Vagina (tissue), 2 donors: ENCODE measurements at places on chromosomes 12 and 14. TPM values are rescaled to one million over a fixed set of nuclear protein-coding genes. Genes with fewer than 3 reads are reported as not detected.
A peak's percentile ranks its signal among the peaks of the same experiment; 100 is the strongest.

DNA sequence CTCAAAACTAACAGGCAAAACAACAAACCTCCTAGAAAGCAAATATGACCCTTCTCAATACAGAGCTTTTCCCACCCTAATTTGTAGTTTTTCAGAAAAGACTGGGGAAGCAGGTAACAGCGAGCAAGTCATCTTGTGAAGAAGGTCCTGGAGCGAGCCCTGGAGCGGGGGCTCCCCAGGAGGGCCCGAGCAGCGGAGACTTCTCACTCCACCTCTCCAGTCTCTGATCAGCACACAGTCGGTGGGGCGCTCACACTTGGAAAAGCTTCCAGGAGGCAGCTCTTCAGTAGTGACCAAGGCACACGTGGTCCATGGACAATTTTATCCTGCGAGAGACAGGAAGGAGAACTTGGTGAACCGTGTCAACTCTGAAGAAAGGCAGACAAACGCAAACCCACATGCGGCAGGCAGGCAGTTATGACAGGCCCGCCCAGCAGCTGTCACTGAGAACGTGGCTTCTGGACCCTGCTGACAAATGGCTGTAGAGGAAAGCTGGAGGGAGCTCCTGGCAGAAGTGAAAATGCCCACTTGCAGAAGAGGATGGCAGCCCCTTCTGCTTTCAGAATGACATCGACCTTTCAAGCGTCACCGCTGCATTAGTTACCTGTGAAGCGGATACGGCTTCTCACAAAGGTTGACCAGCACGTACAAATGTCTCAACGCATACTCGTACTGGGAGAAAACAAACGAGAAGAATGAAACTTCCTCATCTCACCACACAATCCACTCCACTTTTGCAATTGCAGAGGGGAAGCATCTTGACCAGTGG, 44.2 kb downstream of the LGMN start:
- no peak for DNase-seq
- H3K36me3 ChIP-seq, result peaks cover 5% of the 10 kb centered on the region
- H3K4me1 ChIP-seq, result no peaks in the 10 kb centered on the region

GRCh38 chr12:95446506-95446900, 27.4 kb upstream of the METAP2 start:
- no peak for DNase-seq
- peak overlapping the region; percentile 33 for H3K27ac ChIP-seq
- H3K36me3 ChIP-seq, result no peaks in the 10 kb centered on the region
- H3K27me3 ChIP-seq, result no peaks in the 10 kb centered on the region
- peak overlapping the region; percentile 15 for H3K4me3 ChIP-seq

- no peaks in the 10 kb centered on the region for H3K27me3 ChIP-seq
- no peak for DNase-seq
- no peaks in the 10 kb centered on the region for H3K4me1 ChIP-seq
- no peak overlapping the region for H3K4me3 ChIP-seq
Measured at GRCh38 chr14:102417001-102417431, 54.3 kb downstream of the TECPR2 start.

GRCh38 chr12:122990561-122990960, 10.1 kb downstream of the ARL6IP4 start:
- H3K27ac ChIP-seq, result no peak overlapping the region
- peaks cover 3% of the 10 kb centered on the region for H3K4me1 ChIP-seq
- no peak for DNase-seq
- H3K27me3 ChIP-seq, result no peaks in the 10 kb centered on the region

DNA sequence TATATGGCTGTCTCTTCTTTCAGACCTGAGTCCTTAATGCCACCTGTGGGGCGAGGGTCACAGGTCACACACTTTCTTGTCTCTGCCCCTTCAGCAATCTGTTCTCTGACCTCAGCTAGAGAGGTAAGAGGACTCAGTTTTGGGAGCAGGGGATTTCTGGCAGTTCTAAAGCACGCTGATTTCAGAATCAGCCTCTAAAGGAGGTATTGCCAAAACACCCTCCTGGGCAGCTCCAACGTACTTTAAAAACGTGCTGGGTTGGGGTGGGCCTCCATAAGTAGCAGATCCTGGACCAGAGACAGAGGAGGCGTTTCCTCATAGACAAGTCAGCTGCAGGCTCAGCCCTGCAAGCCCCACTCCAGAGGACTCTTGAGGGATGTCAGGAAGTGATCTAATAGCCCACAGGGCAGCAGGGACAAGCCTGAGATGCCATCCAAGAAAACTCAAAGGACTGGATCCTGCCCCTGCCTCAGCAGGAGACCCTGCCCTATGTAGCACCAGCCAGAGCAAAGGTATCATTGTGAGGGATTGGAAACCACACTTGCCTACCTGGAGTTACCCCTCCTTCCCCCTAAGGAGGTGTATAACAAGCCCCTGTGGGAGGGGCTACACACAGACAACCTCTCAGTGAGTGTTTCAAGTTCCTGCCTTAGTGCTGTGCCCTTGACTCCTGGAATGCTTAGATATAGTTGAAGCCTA, 8.5 kb downstream of the CTDSP2 start:
- H3K36me3 ChIP-seq, result no peaks in the 10 kb centered on the region
- no peak for DNase-seq
- H3K4me1 ChIP-seq, result peaks cover 100% of the 10 kb centered on the region
- peak overlapping the region; percentile 16 for H3K4me3 ChIP-seq
- peak overlapping the region; percentile 34 for H3K27ac ChIP-seq

- H3K27ac ChIP-seq, result no peak overlapping the region
- no peaks in the 10 kb centered on the region for H3K27me3 ChIP-seq
- DNase-seq, result no peak
- H3K36me3 ChIP-seq, result no peaks in the 10 kb centered on the region
- H3K4me1 ChIP-seq, result peaks cover 22% of the 10 kb centered on the region
- no peak overlapping the region for H3K4me3 ChIP-seq
Measured at GRCh38 chr12:46470975-46471374, 98.4 kb upstream of the SLC38A2 start.

DNA sequence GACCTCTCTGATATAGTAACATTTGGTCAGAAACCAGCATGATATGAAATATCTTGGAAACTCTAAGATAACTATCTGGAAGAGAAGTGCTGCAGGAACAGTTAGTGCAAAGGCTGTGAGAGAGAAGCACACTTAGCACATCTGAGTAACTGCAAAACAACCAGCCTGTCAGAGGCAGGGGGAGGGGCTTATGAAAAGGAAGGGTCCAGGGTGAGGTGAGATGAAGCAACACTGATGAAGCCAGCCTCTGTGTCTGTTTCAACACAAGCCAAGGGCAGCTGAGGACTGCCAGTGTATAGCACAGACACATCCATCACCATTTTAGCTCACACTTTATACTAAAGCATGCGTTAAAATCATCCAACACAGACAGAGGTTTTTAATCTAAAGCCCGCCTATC, 37.4 kb upstream of the OVCH1 start:
- no peak for DNase-seq
- H3K4me3 ChIP-seq, result no peak overlapping the region
- H3K27me3 ChIP-seq, result no peaks in the 10 kb centered on the region
- no peak overlapping the region for H3K27ac ChIP-seq

GRCh38 chr14:53408175-53408879, 255.2 kb upstream of the DDHD1 start:
- H3K36me3 ChIP-seq, result no peaks in the 10 kb centered on the region
- no peak overlapping the region for H3K27ac ChIP-seq
- no peak overlapping the region for H3K4me3 ChIP-seq
- DNase-seq, result no peak
- H3K27me3 ChIP-seq, result no peaks in the 10 kb centered on the region

DNA sequence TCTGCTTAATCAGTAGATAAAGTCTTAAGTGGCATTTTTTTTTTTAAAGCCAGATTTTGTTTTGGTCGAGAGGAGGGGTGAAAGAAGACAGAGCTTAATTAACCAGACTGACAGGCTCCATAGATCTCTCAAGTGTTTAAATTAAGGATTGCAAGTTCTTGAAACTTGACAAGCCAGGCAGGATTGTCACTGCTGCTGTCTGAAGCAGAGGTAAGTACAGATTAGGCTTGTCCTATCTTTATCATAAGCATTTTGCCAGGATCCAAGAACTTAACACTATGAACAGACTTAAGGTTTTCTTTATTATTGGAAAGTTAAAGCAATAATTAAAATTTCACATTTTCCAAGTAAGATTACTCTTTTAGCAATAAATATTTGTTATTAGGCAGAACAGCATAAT, 179.6 kb upstream of the LMO3 start:
- no peaks in the 10 kb centered on the region for H3K36me3 ChIP-seq
- no peak overlapping the region for H3K4me3 ChIP-seq
- H3K4me1 ChIP-seq, result no peaks in the 10 kb centered on the region
- DNase-seq, result no peak
- H3K27ac ChIP-seq, result no peak overlapping the region

DNA sequence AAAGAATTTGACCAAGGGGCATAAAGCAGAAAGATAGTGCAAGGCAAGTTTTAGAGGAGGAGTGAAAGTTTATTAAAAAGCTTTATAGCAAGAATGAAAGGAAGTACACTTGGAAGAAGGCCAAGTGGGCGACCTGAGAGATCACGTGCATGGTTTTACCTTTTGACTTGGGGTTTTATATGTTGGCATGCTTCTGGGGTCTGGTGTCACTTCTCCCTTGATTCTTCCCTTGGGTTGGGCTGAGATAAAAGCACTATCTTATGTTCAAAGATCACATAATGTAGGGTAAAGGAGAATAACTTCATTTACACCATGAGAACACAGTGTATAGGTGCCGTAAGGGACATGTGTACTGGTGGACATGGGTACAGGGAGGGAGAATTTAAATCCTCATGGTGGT, 17.7 kb upstream of the TMEM30B start:
- DNase-seq, result no peak
- H3K36me3 ChIP-seq, result no peaks in the 10 kb centered on the region
- no peak overlapping the region for H3K27ac ChIP-seq
- no peak overlapping the region for H3K4me3 ChIP-seq
- H3K4me1 ChIP-seq, result peaks cover 6% of the 10 kb centered on the region

GRCh38 chr12:117069101-117069797, 30.0 kb downstream of the TESC start:
- H3K27me3 ChIP-seq, result no peaks in the 10 kb centered on the region
- H3K4me3 ChIP-seq, result no peak overlapping the region
- DNase-seq, result no peak
- H3K4me1 ChIP-seq, result no peaks in the 10 kb centered on the region

- peaks cover 8% of the 10 kb centered on the region for H3K4me1 ChIP-seq
- no peak overlapping the region for H3K27ac ChIP-seq
- no peaks in the 10 kb centered on the region for H3K27me3 ChIP-seq
Measured at GRCh38 chr12:4564818-4565217, 2.8 kb downstream of the DYRK4 start.

GRCh38 chr14:85909581-85909980, 379.6 kb downstream of the FLRT2 start:
- H3K36me3 ChIP-seq, result no peaks in the 10 kb centered on the region
- H3K4me1 ChIP-seq, result no peaks in the 10 kb centered on the region
- H3K27ac ChIP-seq, result no peak overlapping the region
- DNase-seq, result no peak

MGST1 gene
- 292 TPM for total RNA-seq

- no peak overlapping the region for H3K4me3 ChIP-seq
- no peak overlapping the region for H3K27ac ChIP-seq
- H3K27me3 ChIP-seq, result peaks cover 5% of the 10 kb centered on the region
- no peaks in the 10 kb centered on the region for H3K4me1 ChIP-seq
Measured at GRCh38 chr12:132397152-132397933, 68.0 kb upstream of the GALNT9 start.

RPL10L gene
- total RNA-seq, result not detected

GRCh38 chr12:3580094-3580749, 89.2 kb downstream of the PRMT8 start:
- H3K4me1 ChIP-seq, result no peaks in the 10 kb centered on the region
- no peak overlapping the region for H3K4me3 ChIP-seq
- H3K36me3 ChIP-seq, result no peaks in the 10 kb centered on the region
- DNase-seq, result no peak

- no peak overlapping the region for H3K4me3 ChIP-seq
- H3K4me1 ChIP-seq, result no peaks in the 10 kb centered on the region
- no peaks in the 10 kb centered on the region for H3K36me3 ChIP-seq
- H3K27ac ChIP-seq, result no peak overlapping the region
Measured at GRCh38 chr12:105492591-105493545, 162.4 kb downstream of the C12orf75 start.

PLCZ1 gene
- not detected for total RNA-seq

CDCA3 gene
- 8.6 TPM for total RNA-seq

INTS13 gene
- total RNA-seq, result 26.0 TPM

KRT85 gene
- total RNA-seq, result not detected

GRCh38 chr12:1825382-1826102, 5.2 kb downstream of the LRTM2 start:
- no peaks in the 10 kb centered on the region for H3K36me3 ChIP-seq
- H3K27me3 ChIP-seq, result no peaks in the 10 kb centered on the region
- no peak for DNase-seq
- H3K4me3 ChIP-seq, result no peak overlapping the region
- no peak overlapping the region for H3K27ac ChIP-seq

- H3K36me3 ChIP-seq, result no peaks in the 10 kb centered on the region
- H3K4me1 ChIP-seq, result peaks cover 38% of the 10 kb centered on the region
- no peaks in the 10 kb centered on the region for H3K27me3 ChIP-seq
- peak overlapping the region; percentile 68 for H3K4me3 ChIP-seq
- peak overlapping the region; percentile 88 for H3K27ac ChIP-seq
Measured at GRCh38 chr12:6688543-6688998, 604 bp downstream of the ZNF384 start.

LRRK2 gene
- 37.1 TPM for total RNA-seq

GRCh38 chr14:103185051-103186029, 62.1 kb downstream of the TNFAIP2 start:
- H3K4me1 ChIP-seq, result peaks cover 12% of the 10 kb centered on the region
- H3K27ac ChIP-seq, result peak overlapping the region; percentile 56
- no peaks in the 10 kb centered on the region for H3K36me3 ChIP-seq
- no peaks in the 10 kb centered on the region for H3K27me3 ChIP-seq
- no peak overlapping the region for H3K4me3 ChIP-seq
- DNase-seq, result no peak

KRT6A gene
- 7,258 TPM for total RNA-seq

GRCh38 chr12:104733717-104734175, 224.3 kb downstream of the SLC41A2 start:
- H3K4me3 ChIP-seq, result no peak overlapping the region
- DNase-seq, result no peak
- no peaks in the 10 kb centered on the region for H3K36me3 ChIP-seq
- H3K27me3 ChIP-seq, result no peaks in the 10 kb centered on the region

DNA sequence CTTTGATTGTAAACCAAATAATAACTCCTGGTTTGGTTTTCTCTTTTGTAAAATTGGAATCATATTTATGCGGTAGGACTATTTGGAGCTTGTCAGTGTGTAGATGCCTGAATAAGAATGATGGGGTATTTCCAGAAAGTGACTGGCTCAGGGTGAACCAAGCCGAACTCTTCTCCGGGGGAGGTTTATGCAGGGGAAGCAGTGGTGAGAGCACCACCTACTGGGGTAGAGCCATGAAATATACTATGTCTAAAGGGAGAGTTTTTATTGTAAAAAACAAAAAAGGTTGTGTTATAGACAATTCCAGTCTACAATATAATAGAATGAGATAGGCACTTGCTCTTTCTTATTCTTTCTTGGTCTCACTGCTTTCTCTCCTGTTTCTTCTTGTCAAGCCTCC, 222.9 kb upstream of the SLC16A7 start:
- H3K27me3 ChIP-seq, result no peaks in the 10 kb centered on the region
- H3K27ac ChIP-seq, result no peak overlapping the region
- DNase-seq, result no peak
- no peaks in the 10 kb centered on the region for H3K36me3 ChIP-seq
- no peak overlapping the region for H3K4me3 ChIP-seq
